ENCODE measurements at places on chromosomes 7 and 10. TPM values are rescaled to one million over a fixed set of nuclear protein-coding genes. Genes with fewer than 3 reads are reported as not detected.

The GATAD1 gene
- 18.7 TPM for total RNA-seq

The NXPH1 gene
- total RNA-seq, result not detected

The LAMB1 gene
- 118 TPM for total RNA-seq

The WNT8B gene
- total RNA-seq, result not detected

The PRSS1 gene
- not detected for total RNA-seq

The MEIG1 gene
- total RNA-seq, result 0.77 TPM

The LZTS2 gene
- 38.8 TPM for total RNA-seq

The SLK gene
- 33.2 TPM for total RNA-seq

The ARHGAP22 gene
- total RNA-seq, result 3.5 TPM

The CPA2 gene
- 0.15 TPM for total RNA-seq

The SNX10 gene
- 5.0 TPM for total RNA-seq

The GRM8 gene
- total RNA-seq, result not detected

The FAM20C gene
- total RNA-seq, result 47.6 TPM

The SPDYE5 gene
- not detected for total RNA-seq

The CDH23 gene
- total RNA-seq, result 3.2 TPM

The ZNF804B gene
- total RNA-seq, result not detected

The CLRN3 gene
- total RNA-seq, result 0.07 TPM

The HOXA7 gene
- 4.8 TPM for total RNA-seq

The MEOX2 gene
- total RNA-seq, result not detected

The ADAM22 gene
- 0.26 TPM for total RNA-seq

The SLIT1 gene
- total RNA-seq, result 0.06 TPM

The UTF1 gene
- not detected for total RNA-seq

The MSRB2 gene
- 12.5 TPM for total RNA-seq

The CCL26 gene
- total RNA-seq, result 7.7 TPM

The LRIT1 gene
- total RNA-seq, result not detected

The RRP12 gene
- total RNA-seq, result 60.9 TPM

The ACTL6B gene
- total RNA-seq, result not detected

The SLC39A12 gene
- total RNA-seq, result not detected

The CASTOR2 gene
- 6.3 TPM for total RNA-seq

The ANLN gene
- total RNA-seq, result 79.9 TPM

The STEAP2 gene
- 4.9 TPM for total RNA-seq

The AMZ1 gene
- total RNA-seq, result 0.08 TPM

The AP3M1 gene
- 38.7 TPM for total RNA-seq

The TMEM229A gene
- not detected for total RNA-seq

The SEMA3A gene
- 5.2 TPM for total RNA-seq

The FGFR2 gene
- total RNA-seq, result 0.27 TPM

The CYP3A4 gene
- total RNA-seq, result 0.05 TPM

The RNF32 gene
- total RNA-seq, result 0.70 TPM

The FAM13C gene
- 0.16 TPM for total RNA-seq

The KCP gene
- total RNA-seq, result 0.22 TPM

The CAMK2B gene
- total RNA-seq, result 0.16 TPM

The OR2A42 gene
- not detected for total RNA-seq

The LLCFC1 gene
- not detected for total RNA-seq

The RADIL gene
- total RNA-seq, result 1.7 TPM

The CCDC71L gene
- total RNA-seq, result 12.5 TPM

The SP8 gene
- total RNA-seq, result not detected

The ZNF775 gene
- total RNA-seq, result 3.7 TPM

The EBF3 gene
- 0.20 TPM for total RNA-seq

The SLC26A5 gene
- total RNA-seq, result not detected

The FMC1 gene
- 18.0 TPM for total RNA-seq

The RNF148 gene
- not detected for total RNA-seq

The ERVW-1 gene
- 0.04 TPM for total RNA-seq

The HOXA10 gene
- 8.3 TPM for total RNA-seq

The FHIP2A gene
- 11.4 TPM for total RNA-seq

The C10orf105 gene
- total RNA-seq, result not detected

Measured in A549 treated with dexamethasone at 1 μM for 4 hours (cell line).